Fibroblast of the aortic adventitia (primary cell): ENCODE measurements at places on chromosomes 2 and 18. TPM values are rescaled to one million over a fixed set of nuclear protein-coding genes. Genes with fewer than 3 reads are reported as not detected.

The DPYSL5 gene
- not detected in 2 replicates for total RNA-seq

The LIMS2 gene
- total RNA-seq = 7.8 and 11.3 TPM in 2 replicates

GRCh38 chr18:916562-916961, 11.9 kb downstream of the ADCYAP1 start:
- DNase-seq = no peak

DNA sequence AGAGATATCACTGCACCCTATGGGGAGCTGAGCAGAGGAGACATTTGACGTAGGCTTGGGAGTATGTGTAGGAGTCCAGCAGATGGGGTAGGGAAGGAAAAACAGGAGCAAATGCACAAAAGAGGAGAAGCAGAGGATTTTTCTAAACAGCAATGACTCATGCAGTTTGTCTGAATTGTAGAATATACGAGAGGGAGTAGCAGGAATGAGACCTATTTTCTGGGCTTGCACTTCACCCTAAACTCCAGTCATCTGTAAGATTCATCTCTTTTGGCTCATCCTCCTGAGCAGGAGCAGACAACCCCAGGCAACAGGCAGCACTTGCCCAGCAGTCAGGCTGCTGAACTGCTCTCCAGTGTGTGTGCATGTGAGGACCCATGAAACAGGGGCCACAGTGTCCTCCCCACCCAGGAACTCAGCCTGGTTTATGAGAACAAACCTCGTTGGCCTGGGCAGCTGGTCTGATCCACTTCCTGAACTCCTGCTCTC, 100.2 kb upstream of the CDC42EP3 start:
- peak; percentile 39 for DNase-seq

DNA sequence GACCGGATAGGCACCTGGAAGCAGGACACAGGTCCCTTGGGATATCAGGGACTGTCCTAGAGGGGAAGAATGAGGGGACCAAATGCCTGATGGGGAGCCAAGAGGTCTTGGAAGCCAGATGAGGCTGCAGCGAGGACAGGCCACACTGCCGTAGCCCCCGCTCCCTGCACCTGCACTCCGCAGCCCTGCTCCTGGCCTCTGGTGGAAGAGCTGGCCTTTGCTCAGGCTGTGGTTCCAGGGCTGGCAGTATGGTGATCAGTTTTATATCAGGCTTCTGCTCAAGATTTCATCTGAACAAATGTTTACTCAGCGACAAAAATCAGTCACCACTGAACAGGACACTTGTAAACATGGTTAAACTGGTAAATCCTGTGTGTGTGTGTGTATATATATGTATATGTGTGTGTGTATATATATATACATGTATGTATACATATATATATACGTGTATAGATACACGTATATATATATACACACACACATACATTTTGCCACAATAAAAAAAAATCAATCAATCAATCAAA, 52.5 kb upstream of the TAF1B start:
- DNase-seq = no peak

GRCh38 chr2:238100821-238101771, 956 bp downstream of the ESPNL start:
- no peak for DNase-seq

DNA sequence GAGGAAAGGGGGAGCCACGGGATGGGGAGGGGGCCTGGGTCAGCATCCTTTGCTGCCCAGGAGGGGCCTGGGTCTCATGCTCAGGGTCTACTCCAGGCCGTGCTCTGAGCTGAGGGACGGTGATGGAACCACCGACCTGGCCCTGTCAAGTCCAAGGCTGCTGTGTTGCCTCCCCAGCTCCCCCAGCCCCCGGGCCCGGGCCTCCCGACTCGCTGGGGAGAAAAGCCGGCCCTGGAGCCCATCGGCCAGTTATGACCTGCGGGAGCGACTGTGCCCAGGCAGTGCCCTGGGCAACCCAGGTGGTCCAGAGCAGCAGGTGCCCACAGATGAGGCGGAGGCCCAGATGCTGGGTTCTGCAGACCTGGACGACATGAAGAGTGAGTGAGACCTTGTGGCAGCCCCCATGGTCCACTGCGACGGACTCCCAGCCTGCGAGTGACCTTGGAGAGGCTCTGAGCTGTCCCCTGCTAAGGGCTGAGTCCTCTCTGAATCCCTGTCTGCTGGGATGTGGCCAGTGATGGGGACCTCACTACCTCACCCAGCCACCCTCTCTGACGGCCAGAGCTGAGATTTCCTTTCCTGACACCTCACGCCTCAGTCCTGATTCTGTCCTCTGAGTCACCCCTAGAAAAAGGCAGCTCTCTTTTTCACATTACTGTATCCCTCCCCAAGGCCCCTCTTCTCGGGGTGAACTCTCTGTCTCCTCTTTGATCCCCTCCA, 2.7 kb downstream of the SLC4A3 start:
- DNase-seq = peak; percentile 14
